ENCODE measurements at places on chromosomes 5 and 9.

DNA sequence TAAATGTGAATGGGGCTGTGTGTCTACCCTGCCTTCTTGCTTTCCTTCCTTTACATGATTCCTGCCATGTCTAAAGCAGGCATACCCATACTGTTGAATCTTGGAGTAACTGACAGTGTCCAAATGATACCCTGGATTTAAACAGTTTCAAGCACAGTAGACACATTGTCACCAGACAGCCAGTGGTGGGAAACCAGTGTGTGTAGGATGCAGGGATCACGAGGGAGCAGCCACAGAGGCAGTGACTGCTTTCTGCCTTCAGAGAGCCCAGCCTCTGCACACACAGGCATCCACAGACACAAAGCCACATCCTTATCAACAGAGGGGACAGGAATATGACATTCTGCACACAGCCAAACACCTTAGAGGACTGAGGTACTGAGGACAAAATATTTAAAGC, 184.2 kb upstream of the TBCA start:
- no peak for DNase-seq

DNA sequence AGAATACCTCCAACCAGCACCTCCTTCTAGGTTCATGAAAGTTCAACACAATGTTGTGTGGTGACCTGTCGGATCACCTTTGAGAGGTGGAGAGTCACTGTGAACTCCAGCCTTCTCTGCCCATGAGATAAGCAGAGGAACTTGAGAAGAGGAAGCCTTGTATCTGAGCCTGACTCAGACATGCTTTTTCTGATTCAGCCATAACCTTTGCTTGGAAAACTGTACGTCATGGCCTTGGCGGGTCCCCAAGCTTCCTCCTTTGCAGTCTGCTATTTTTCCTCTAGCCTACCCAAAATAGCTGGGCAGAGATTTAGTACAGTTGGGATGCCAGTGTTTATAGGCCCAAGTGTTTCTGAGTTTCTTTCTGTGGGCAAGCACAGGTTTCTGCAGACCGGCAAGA, 274.7 kb downstream of the CETN3 start:
- DNase-seq, result no peak

DNA sequence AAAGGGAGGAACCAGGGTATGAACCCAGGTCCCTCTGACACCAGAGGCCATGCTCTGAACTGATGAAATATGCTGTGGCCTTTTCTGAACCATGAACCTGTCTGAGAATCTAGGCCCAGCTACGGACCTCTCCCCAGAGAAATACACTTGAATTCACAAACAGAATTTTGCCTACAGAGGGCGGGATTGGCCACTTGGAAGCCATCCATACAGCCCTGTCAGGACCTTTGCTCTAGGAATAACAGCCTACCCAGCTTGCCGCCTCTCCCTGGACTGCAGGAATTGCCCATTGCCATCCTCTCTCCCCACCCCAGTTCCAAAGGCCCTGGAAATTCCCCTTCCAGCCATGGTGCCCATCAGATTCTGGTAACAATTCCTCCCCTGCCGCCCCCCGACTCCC, 26.6 kb downstream of the MORN5 start:
- no peak for DNase-seq

DNA sequence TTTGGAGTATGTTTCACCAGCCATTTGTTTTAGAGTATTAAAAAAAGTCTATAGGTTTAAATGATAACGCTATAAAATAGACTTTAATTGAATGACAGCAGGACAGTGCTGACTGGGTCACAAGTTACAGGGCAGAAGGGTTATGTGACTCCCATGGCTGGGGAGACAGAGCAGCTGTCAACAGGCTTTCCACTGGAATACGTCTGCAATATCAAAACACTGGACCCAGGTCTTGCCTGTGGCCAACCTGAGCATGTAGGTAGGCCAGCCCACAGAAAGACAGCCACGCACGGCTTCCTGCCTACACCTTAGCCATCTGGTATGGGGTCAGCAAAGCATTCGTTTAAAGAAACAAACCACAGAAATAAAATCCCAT, 80.7 kb downstream of the OTULIN start:
- no peak for DNase-seq

DNA sequence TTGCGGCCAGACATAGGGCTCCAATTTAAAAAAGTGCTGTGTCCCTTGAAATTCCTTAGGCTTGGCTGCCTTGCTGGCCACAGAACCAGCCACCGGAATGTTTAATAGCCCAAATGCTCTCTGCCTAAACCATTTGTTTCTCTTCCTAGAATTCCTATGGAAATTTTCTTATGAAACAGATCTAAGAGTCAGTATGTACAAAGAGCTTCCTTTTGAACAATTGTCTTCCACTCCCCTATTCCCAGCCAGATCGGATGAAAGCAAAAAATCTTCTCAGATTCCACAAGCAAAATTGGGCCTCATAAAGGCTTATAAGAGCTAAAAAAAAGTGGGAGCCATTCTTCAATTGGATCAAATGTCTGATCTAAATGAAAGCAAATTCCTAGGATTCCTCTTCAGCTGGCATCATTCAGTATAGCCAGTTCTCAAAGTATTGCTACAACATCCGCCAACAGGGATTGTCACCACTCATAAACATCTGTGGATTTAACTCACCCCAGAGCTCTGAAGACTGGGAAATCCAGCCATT, 104.3 kb downstream of the CEMIP2 start:
- no peak for DNase-seq

- DNase-seq, result no peak
These were observed 1.7 kb upstream of the TMEM267 start for GRCh38 chr5:43485406-43485805.
